ENCODE measurements at places on chromosomes 5 and 9. TPM values are rescaled to one million over a fixed set of nuclear protein-coding genes. Genes with fewer than 3 reads are reported as not detected.

CCDC112 gene
- 6.5 TPM for total RNA-seq

DNAI1 gene
- total RNA-seq: not detected

CAMK4 gene
- total RNA-seq: 8.6 TPM

FAXDC2 gene
- total RNA-seq: 3.1 TPM

OR2K2 gene
- total RNA-seq: not detected

PCDHA12 gene
- total RNA-seq: not detected

CCDC152 gene
- total RNA-seq: 4.0 TPM

PRDM9 gene
- total RNA-seq: not detected

TRPM3 gene
- total RNA-seq: not detected

NEURL1B gene
- 6.2 TPM for total RNA-seq

BTNL8 gene
- not detected for total RNA-seq

PLPP6 gene
- 6.4 TPM for total RNA-seq

GABRA6 gene
- total RNA-seq: not detected

TMEFF1 gene
- 1.3 TPM for total RNA-seq

WDR38 gene
- not detected for total RNA-seq

TMEM245 gene
- 19.0 TPM for total RNA-seq

UAP1L1 gene
- total RNA-seq: 5.5 TPM

RGP1 gene
- 10.1 TPM for total RNA-seq

NUTM2G gene
- total RNA-seq: not detected

SLC36A2 gene
- not detected for total RNA-seq

SLC34A1 gene
- total RNA-seq: not detected

ZNF366 gene
- not detected for total RNA-seq

FOXE1 gene
- total RNA-seq: not detected

DRD1 gene
- total RNA-seq: not detected

PRSS3 gene
- total RNA-seq: 1.3 TPM

IFNB1 gene
- not detected for total RNA-seq

ISOC1 gene
- 18.2 TPM for total RNA-seq

ANKRD34B gene
- not detected for total RNA-seq

SUSD3 gene
- 5.6 TPM for total RNA-seq

EQTN gene
- not detected for total RNA-seq

CNTNAP3B gene
- total RNA-seq: 5.8 TPM
